ENCODE measurements at places on chromosomes 2 and 18.

- DNase-seq = no peak
These were observed 158.8 kb downstream of the NDUFA10 start for GRCh38 chr2:239866350-239866749.

- peak; percentile 66 for DNase-seq
These were observed 62.2 kb downstream of the ADNP2 start for GRCh38 chr18:80171054-80171872.

DNA sequence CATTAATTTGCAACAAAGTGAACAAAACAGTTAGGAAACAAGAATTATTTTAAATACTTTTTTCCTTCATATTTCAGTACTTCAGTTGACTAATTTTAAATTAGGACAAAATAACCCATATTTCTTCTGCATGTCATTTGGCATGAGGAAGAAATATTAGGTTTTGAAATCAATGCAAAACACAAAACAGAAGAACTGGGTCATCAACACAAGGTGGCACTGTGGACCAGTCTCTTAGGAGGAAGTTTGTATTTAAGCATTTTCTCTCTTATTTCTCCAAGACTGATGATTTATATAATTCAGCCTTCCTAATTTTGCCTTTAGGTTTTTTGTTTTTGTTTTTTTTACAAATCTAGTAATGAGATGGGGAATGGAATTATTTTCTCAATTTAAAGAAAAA is 352.8 kb upstream of the KCNH7 start:
- DNase-seq = no peak

DNA sequence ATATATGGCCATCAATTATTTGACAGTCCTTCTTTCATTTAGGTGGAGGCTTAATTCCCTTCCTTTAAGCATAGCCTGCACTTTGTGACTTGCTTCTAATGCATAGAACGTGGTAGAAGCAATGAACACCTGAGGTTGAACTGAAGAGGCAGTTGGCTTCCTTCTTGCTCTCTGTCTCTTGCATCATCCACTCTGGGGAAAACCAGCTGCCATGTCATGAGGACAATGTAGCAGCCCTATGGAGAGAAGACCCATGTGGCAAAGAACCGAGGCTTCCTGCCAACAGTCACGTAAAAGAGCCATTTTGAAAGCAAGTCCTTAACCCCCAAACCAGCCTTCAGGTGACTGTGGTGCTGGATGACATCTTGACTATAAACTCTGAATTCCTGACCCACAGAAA is 46.8 kb downstream of the ATOH8 start:
- no peak for DNase-seq

- no peak for DNase-seq
These were observed 8.2 kb downstream of the LCLAT1 start for GRCh38 chr2:30455114-30455738.

GRCh38 chr2:182540252-182540651 is 113.4 kb upstream of the PDE1A start:
- no peak for DNase-seq

DNA sequence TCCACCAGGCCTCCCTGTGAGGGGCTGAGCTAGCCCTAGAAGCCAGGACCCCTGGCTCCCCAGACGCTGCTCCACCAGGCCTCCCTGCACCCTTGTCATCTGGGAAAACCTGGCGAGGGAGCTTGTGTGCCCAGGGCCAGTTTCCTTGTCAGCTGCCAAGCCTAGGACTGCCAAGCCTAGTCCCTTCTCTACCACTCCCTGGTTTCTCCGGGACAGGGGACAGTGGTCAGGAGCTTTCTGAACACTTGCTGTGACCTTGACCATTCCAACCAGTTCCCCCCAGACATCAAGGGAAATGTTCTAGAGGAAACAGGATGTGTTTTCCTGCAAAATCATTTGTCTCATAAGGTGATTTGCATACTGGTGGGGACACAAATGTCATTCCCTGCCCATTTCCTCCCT is 41.3 kb upstream of the MRPL33 start:
- DNase-seq = peak; percentile 13

DNA sequence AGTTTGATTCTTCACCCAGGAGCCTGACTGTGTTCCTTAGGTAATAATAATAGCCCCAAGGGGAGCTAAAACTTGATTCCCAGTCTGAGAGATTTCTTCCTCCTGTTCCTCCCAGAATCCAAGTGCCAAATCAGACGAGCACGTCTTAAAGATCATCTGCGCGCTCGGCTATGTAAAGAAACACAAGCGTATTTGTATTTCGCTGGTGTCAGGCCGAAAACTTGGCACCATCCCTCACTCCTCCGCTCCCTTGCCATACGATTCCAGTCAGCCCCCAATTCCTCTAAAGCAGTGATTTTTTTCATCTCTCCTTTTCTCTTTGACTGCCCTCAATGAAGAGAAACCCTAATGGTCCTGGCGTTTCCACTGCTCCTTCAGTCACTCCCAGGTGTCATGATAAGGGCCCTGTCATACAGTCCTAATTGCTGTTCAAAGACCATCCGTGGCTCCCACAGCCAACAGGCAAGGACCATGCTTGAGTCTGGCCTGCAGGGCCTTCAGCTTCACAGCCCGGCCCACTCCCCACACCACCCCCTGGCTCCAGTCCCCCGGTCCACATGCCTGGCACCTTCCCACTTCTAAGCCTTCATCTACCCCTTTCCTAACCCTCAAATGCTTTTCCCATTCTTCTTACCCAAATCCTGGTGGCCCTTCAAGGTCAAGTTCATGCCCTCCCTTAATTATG is 130.8 kb upstream of the ID2 start:
- DNase-seq = no peak

DNA sequence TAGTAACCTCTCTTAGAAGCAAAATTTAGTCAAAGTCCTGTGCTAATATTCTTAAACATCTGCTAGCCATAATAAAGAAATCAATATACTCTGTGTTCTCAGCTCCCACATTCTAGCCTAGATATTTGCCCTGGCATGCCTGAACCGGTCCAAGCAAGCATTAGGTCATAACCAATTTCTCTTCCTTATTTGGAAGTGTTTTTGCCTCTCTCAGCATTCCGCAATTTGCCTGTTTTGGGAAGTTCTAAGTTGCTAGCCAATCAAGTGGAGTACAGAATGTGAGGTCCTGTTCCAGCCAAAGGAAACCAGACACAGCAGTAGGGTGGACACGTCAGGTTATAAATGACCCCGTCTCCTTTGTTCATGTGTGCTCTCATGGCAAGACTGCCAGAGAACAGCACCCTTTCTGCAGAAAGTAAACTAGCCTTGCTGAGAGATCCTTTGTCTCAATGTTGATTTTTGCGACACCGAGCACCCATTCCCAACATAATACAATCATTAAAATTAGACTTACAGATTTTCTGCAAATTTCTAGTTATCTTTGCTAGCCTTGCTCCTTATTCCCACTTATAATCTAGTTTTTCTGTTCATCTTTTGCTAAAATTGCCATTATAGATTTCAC is 13.0 kb upstream of the SULT1C4 start:
- DNase-seq = no peak

GRCh38 chr2:144426355-144426754 is 93.6 kb downstream of the ZEB2 start:
- no peak for DNase-seq

DNA sequence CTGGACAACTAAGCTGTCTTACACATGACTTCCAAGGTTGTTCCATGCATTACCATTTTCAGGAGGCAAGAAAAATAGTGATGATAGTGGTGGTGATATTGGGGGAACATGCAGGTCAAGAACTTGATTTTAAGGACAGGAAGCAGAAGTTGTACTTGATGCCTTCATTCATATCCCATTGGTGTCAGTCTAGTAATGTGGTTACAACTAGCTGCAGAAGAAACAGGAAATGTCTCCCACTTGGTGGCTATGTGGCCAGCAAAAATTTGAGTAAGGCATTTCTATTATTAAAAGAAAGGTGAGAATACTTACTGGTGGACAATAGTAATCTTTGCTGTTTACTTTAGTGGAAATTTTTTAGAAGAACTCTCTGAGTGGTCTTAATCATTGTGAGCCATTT is 103.4 kb downstream of the ALMS1 start:
- no peak for DNase-seq

GRCh38 chr2:61326423-61326822 is 144.5 kb downstream of the USP34 start:
- DNase-seq = no peak

DNA sequence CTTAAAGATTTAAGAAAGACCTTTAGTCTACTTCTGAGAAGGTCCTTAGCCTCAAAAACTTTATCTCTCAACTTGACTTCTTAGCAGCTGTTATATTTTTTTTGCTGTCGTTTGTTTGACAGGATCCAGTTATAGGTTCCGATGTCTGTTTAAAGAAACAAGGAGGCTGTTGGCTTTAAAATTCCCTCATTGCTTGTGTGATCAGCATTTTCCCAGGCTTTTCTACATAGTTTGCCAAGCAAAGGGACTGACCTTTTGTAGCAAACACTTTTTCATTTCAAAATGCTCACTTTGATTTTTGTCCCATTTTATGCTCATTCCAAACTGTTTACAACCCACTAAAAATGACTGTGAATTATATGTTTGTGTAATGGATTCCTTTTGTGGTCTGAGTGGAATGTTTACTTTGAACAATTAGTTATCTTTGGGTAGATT is 394.9 kb downstream of the ARHGAP15 start:
- DNase-seq = no peak

DNA sequence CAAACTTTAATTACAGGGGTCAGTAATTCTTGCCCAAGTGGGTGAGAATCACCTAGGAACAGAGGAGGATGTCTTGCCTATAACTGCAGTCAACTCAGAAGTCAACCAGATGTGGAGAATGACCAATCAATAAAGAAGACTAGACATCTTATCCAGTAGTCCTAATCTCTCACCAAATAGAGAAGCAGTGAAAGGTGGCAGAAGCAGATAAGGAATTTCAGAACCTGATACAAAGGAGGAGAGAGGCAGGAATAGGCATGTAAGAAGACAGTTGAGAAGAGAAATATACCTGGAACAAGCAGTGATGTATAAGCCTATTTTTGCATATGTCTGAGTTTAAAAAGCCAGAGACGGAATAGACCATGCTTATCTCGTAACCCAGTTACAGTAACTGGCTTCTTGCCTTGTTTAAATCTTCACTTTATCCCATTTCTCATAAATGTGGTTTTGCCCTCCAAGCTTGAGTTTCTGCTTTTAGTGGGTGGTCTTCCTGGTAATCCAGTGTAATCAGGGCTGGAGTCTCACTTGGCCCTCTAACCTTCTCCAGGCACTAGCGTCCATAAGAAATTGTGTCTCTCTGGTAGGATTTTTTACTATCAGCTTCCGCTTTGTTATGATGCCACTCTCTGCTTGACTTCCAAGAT is 401.0 kb downstream of the SUCLG1 start:
- no peak for DNase-seq

GRCh38 chr2:120672526-120673204 is 63.0 kb upstream of the GLI2 start:
- DNase-seq = no peak

DNA sequence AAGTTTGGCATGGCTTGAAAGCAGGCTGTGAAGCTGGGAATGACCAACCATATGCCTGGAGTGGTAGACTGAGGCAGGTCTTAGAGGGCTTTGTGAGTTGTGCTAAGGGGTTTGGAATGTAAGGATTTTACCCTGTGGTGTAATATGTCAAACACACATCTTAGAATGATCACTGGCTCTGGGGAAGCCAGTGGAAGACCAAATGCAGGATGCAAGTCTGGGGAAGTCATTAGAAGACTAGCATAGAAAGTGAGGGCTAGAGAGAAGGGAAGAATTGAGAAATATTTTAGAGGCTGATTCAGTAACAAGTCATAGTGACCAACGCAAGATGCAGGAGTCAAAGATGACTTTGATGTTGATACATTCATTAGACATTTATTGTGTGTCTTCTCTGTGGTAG is 3.5 kb upstream of the FHOD3 start:
- no peak for DNase-seq

DNA sequence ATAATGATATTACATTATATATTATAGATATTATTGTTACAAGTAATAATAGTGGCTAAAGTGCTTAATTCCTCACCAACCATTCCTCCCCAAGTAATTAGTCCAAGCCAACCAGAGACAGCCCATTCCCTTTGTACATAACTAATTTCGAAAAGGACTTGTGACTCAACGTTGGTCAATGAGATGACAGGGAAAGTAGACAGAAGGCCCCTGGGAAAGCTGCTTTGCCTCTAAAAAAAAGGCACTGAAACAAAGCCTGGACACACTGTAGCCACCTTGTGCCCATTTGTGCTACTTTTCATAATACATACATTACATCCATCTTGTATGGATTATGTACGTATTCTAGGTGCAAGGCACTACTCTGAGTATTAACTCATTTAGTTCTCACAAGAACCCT is 28.8 kb downstream of the COLEC12 start:
- DNase-seq = no peak

GRCh38 chr2:96934831-96935540 is 51.4 kb downstream of the FAM178B start:
- no peak for DNase-seq

- no peak for DNase-seq
These were observed 186.5 kb downstream of the NR4A2 start for GRCh38 chr2:156145976-156146375.

- DNase-seq = no peak
These were observed 281.6 kb upstream of the STON1 start for GRCh38 chr2:48248251-48248933.

- no peak for DNase-seq
These were observed 50.7 kb downstream of the LIPG start for GRCh38 chr18:49612515-49613033.

DNA sequence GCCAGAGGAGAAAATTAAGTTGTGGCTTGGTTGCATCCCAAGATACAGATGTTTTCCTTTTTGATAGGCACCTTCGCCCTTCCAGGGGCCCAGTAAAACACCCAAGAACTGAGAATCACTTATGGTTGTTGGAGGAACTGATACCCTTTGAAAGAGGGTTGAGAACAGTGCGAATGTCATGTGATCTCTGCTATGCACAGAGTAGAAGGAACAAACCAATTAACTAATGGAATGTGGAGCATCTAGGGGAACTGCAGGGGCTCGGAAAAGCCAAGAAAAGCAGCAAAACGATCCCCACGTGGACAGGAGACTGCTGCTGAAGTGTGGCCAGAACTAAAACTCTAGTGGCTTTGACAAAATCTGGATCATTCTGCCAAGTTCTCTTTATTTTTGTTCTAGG is 58.8 kb downstream of the APOB start:
- no peak for DNase-seq

DNA sequence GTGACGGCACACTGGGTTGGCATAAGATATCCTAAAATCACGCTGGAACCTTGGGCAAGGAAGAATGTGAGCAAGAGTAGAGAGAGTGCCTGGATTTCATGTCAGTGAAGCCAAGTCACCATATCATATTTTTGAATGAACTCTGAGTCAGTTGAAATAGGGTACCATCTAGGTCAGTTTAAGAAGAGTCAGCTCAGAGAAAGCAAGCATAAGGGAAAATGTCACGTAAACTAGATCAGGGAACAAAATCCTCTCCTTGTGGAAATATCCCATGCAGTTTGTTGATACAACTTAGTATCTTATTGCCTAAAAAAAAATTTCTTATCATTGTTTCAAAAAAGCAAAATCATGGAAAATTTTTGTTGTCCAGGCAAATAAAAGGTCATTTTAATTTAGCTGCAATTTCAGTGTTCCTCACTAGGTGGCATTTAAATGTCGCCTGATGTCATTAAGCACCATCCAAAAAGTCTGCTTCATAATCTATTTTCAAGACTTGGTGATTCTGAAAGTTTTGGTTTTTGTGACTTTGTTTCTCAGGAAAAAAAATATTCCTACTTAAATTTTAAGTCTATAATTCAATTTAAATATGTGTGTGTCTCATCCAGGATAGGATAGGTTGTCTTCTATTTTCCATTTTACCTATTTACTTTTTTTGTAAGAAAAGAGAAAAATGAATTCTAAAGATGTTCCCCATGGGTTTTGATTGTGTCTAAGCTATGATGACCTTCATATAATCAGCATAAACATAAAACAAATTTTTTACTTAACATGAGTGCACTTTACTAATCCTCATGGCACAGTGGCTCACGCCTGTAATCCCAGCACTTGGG is 19.6 kb downstream of the RSAD2 start:
- DNase-seq = no peak

GRCh38 chr18:35374708-35375107 is 2.4 kb downstream of the ZNF396 start:
- DNase-seq = no peak

All from activated T-cell treated with anti-CD3 and anti-CD28 coated beads, Interleukin-2, amount 50 U/mL, for 24 hours (primary cell).